Bronchial smooth muscle cell (primary cell): ENCODE measurements at places on chromosomes 6 and 20. TPM values are rescaled to one million over a fixed set of nuclear protein-coding genes. Genes with fewer than 3 reads are reported as not detected.

CD24 gene
- 1.1 and 4.9 TPM in 2 replicates for total RNA-seq

AIG1 gene
- total RNA-seq = 21.7 and 22.4 TPM in 2 replicates

CDSN gene
- not detected in 2 replicates for total RNA-seq

FILIP1 gene
- total RNA-seq = 0.16 and 0.52 TPM in 2 replicates

BIRC7 gene
- total RNA-seq = 0.32 TPM in 1 of 2 replicates, not detected in the other
